ENCODE measurements at places on chromosomes 6 and 20.
A peak's percentile ranks its signal among the peaks of the same experiment; 100 is the strongest.

- no peak for DNase-seq
Measured at GRCh38 chr6:25085756-25086155, 150.0 kb upstream of the RIPOR2 start.

DNA sequence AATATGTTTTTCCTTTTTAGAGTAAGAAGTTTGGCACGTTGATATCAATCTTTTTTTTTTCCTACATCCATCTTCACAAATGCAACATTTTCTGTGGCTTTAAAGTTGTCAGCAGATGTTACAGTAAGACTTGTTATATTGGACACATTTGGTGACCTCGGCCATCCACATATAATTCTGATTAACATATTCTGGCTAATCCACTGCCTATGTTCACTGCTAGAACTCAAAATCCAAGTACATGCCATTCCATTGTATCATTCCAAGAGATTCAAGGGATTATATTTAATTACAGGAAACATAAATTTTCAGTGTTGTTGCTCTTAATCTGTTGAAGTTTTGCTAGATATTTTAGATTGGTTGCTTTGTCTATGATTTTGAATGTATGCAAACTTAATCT is 367.6 kb downstream of the TENT5A start:
- no peak for DNase-seq

- no peak for DNase-seq
Measured at GRCh38 chr6:34992376-34992775, 103.3 kb downstream of the ANKS1A start.

DNA sequence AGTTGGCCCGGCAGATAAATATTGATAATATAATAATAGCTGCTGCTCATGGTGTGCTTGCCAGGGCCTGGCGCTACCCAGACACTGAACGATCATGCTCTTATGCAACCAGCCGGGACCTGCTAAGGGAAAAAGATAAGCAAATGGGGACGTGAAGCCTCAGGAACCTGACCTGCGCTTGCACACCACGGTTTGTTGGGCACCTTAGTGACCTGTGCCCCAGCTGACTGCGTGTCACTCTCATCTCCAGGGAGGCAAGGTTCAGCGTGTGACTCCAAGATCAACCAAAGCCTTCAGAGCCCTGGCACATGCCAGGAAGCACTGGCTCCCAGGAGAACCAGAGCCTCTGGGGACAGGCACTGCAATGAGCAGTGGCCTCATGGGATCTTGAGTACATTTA is 111.1 kb downstream of the AGPAT4 start:
- DNase-seq = no peak

GRCh38 chr6:125169058-125169457 is 15.5 kb downstream of the TPD52L1 start:
- no peak for DNase-seq

DNA sequence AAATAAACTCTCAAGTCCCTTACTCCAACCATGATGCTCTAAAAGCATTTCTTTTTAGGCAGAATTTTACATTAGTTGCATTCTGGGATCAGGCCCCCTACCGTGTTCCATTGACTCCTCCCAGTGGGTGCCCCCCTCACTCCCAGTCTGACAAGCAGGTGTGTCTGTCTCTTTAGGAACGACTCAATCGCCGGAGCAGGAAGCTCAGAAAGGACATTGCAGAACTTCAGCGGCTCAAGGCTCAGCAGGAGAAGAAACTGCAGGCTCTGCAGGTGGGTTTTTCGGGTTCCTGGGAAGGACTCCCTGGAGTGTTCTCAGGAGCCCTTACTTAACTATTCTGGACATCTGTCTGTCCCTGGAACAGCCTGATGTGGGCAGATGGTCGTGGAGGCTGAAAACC is 9.9 kb downstream of the TRIM40 start:
- no peak for DNase-seq

DNA sequence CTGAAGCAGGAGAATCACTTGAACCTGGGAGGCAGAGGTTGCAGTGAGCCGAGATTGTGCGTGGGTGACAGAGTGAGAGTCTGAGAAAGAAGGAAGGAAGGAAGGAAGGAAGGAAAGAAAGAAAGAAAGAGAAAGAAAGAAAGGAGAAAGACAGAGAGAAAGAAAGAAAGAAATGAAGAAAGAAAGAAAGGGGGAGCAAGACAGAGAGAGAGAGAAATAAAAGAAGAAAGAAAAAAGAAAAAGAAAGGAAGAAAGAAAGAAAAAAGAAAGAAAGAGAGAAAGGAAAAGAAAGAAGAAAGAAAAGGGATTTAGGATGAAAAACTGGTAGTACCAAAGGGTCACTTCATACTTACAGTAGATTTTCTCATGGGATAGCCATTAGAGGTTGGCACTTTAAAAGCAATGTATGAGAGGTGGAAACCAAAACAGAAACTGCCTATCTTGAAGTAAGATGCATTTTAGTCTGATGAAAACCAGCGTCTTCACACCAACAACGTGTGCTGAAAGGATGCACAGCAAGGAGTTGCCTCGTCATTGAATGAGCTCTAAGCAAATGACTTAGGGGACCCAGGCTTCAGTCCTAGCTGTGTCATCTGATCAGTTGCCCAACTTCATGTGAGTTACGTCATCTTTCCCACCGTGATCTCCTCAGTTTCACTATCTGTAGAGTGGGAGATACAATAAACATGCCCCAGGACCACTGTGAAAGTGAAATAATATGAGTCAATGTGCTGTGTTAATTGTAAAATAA is 133.9 kb upstream of the NEDD9 start:
- peak; percentile 76 for DNase-seq

DNA sequence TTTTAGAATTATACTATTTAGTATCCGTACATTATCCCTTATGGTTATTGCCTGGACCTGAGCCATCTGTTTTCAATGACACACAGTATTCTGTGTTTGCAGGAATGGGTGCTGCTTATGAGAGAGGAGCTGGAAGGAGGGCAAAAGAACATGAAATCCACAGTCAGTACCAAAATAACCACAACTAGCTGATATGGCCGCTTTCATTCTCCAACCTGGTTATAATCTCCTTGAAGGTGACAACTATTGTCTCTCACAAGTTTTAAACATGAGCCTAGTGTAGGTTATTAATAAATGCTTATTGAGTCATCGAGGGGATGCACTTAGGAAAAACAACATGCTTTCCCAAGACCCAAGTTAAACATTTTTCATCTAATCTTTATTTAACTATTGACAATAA is 356.6 kb downstream of the BMP2 start:
- DNase-seq = no peak

- no peak for DNase-seq
Measured at GRCh38 chr6:31776485-31776988, 591 bp downstream of the VWA7 start.

- no peak for DNase-seq
Measured at GRCh38 chr6:94215552-94215951, 796.2 kb upstream of the EPHA7 start.

DNA sequence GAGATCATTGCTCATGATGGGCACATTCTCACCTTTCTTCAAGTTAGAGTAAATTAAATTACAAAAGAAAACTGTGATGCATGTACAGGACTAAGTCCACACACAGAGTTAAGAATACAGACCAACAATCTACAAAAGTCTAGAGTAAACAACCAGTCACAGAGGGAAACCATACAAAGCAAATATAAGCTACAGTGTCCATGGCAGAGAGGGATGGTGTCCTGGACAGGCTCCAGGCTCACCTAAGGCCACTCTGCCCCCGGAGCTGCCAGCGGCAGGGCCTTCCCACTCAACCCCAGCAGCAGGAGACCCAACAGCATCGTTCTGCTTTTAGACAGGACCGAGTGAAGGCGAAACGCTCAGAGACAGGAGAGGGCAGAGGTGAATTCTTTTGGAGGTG is 16.0 kb downstream of the PDE10A start:
- DNase-seq = no peak

DNA sequence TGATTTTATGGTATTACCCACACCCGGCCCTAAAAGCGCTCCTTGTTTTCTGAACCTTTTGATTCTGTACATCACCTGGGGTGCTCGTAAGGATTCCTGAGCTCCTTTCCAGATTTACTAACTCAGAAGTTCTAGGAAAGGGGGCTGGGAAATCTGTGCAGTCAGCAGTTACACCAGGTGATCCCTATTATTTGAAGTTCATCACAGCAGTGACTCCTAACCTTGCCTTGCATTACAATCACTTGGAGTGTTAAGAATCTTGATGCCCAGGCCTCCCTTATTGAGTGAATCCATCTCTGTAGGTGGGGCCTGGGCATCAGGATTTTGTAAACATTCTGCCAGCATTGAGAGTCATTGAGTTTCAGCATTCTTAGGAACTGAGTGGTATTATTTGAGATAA is 44.7 kb downstream of the BMP6 start:
- DNase-seq = no peak

- DNase-seq = no peak
Measured at GRCh38 chr20:44074252-44075151, 112.5 kb downstream of the JPH2 start.

DNA sequence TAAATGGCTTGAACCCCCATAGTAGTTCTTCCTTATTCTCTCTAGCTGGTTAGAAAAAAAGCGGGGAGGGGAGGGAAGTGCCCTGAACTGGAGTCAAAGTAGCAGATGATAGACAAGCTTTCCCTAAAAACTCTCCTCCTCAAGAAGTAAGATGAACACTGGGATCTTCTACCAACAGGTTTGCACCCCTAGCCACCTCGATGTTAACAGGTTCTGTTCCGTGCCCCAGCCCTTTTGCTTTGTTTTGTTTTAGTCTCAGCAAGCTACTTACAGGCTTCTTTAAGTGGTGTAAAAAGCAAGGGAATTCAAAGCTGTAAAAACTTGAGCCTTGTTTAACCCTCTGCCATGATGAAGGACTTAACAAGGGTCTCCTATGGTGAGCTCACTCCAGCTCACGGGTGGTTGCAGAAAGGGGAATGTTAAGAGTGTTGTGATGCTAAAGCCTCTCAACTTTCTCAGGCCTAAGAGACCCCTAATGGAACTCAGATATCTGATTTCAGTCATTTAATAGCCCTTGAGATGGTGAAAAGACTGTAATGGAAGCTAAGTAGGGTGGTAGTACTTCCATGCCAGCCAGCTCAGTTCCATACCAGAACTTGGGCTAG is 106.0 kb downstream of the FOXO3 start:
- DNase-seq = no peak

DNA sequence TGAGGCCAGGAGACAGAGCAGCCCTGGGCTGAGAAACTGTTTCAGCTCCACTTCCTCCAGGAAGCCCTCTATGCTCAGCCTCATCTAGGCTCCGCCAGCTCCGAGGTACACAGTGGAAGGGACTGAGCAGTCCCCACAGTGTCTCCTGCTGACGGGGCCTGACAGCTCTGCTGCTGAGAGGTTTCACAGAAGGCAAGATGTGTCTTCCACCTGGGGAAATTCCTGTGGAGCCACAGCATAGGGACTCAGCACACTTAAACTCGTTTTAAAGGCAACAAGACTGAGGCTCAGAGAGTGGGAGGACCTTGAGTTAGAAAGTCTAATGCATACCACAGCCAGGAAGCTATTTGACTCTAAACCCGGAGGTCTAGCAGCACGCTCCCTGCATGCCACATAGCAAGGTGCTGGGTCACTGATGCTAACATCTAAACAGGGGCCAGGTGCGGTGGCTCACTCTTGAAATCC is 6.8 kb downstream of the ADA start:
- DNase-seq = peak; percentile 40

DNA sequence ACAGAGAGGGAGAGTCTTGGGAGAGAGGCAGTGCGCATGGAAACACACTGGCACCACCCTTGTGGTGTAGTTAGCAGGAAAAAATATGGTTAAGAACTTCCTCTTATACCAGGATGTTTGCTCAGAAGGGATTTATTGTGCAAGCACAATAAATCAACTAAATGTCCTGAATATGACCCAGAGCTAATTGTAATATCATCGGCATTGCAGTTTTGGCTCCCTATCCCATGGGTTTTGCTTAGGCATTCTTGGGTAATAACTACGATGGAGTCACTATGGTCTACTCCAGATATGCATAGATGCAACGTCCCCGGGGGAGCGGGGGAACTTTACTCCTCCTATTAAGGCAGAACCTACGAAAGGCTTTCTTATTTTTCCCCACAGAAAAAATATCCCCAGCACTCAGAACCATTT is 751.6 kb downstream of the EYS start:
- no peak for DNase-seq

DNA sequence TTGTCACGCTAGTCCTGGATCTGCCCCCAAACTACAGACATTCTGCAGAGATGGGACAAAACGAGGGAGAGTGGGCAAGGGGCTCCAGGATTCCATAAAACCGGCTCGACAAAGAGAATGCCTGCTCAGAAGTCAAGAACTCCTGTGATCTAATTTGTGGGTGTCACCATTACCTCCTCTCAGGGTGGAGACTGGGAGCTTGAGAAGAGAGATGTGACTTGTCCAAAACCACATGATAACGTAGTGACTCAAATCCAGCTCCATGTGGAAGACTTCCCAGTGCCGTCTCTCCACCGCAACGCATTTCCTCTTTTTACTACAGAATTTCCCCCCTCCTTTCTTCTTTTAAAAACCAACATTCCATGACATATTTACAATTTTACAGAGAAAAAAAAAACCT is 44.3 kb downstream of the TRERF1 start:
- no peak for DNase-seq

GRCh38 chr6:91490671-91491301 is 903.9 kb upstream of the MAP3K7 start:
- DNase-seq = no peak

DNA sequence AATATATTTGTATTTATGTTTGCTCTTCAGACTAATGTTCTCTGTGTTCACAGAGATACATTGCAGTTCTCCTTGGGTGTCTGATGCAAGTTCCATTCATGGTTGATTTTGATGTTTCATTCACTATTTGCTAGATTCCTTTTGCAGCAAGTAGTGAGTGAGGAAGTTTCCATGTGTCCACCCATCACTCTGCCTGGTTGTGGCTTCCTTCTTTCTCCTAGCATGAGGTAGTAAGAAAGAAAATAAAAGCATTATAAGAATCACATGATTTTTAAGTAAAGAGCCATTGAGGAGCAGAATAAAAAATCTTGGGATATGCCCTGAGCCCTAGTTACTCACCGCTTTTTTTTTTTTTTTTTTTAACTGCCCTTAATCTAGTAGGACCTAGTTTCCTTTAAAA is 8.7 kb downstream of the SASH1 start:
- DNase-seq = no peak

DNA sequence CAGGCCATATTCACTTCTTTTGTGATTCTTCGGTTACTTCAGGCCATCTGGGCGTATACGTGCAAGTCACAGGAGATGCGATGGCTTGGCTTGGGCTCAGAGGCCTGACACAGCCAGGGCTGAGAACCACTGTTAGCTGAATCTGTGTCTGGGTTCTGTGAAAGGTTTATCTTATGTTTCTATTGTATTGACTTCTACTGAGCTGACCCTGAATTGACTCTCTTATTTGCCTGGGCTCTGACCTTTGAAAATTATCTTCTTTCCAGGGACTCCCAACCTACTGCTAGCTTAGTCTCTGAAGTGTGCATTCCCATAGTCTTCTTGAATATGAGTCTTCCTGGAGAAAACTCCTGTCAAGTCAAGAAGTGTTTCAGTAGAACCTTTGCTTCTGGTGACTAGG is 226.4 kb upstream of the SOX4 start:
- DNase-seq = no peak
